M059J (cell line): ENCODE measurements at places on chromosomes 16 and 17.
A peak's percentile ranks its signal among the peaks of the same experiment; 100 is the strongest.

DNA sequence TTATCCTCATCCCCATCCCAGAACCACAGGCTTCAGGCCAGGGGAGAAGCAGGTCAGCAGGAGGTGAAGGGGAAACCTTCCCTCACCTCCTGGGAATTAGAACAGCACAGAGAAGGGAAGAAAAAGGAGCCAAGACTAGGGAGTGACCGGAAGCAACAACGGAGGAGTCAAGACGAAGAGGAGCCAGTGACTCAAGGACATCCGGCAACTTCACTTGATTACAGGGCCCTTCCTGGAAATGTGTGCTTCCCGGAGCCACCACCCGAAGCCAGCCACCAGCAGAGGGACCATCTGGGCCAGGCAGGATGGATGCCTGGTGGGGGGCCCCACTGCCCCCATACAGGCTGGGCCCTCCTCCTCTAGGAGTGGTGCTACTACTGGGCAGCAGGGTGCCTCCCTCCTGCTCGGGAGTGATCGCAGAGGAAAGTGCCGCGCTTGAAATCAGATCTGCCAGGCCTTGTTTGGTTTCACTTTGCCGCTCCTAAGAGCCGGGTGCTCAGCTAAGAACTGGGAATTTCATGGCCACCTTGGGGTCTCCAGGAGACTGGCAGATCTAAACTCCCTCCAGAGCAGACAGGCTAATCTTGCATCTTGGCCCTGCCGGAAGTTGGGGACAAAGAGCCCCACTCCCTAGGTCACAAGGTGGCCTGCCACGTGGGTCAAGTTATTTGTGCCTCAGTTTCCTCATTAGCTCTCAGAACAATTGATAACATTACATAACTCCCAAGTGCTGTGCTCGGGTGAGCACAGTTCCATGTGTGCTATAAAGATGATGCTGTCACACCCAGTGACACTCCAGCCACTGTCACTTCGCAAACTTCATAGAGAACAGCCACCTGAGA is 6.6 kb downstream of the CDC42EP4 start:
- DNase-seq = peak; percentile 70

- no peak for DNase-seq
Observed at GRCh38 chr17:29613352-29613837, 9.3 kb downstream of the CORO6 start.

DNA sequence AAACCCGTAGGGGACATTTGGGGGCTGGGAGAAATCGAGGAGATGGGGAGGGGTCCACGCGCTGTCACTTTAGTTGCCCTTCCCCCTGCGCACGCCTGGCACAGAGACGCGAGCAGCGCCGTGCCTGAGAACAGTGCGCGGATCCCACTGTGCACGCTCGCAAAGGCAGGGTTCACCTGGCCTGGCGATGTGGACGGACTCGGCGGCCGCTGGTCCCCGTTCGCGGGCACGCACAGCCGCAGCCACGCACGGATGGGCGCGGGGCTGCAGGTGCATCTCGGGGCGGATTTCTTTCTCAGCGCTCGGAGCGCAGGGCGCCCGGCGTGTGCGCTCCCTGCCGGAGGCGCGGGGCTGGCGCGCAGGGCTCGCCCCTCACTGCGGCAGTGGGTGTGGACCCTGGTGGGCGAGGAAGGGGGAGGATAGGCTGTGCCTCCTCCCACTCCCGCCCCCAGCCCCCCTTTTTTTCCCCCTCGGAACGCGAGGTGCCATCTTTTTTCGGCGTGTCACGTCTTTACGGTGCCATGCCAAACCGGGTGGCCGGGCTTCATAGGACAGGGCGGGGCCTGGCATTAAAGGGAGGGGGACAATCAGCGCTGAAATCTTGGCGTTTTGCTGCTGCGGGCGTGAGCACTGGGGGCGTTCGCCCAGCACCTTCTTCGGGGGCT is 1.1 kb downstream of the MAPT start:
- no peak for DNase-seq

DNA sequence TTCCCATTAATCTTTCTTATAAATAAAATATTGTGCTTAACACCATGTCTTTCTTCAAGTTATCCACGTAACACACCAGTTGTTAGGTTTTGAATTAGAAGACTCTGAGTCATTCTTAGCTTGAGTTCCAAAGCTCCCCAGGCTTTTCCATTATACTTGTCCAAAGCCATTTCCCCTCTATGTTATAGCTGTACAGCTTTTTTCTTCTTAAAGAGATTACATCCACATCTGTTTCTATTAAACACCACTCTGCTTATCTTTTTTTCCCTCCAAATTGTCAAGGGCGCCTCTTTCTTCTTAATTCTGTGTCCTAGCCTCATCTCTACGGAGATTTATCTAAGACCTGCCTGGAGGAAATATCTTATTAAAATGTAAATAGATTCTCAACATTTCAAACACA is 139.4 kb upstream of the CPHXL start:
- DNase-seq = no peak

DNA sequence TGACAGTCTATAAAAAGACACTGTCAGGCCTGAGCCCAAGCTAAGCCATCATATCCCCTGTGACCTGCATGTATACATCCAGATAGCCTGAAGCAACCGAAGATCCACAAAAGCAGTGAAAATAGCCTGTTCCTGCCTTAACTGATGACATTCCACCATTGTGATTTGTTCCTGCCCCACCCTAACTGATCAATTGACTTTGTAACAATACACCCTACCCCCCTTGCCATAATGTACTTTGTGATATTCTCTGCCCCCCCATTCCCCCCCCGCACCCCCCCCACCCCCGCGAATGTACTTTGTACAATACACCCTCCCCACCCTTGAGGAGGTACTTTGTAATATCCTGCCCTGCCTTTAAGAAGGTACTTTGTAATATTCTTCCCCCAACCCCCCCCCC is 82.2 kb upstream of the MED13 start:
- DNase-seq = no peak

- DNase-seq = no peak
Observed at GRCh38 chr16:4327386-4328045, 11.6 kb downstream of the GLIS2 start.

- DNase-seq = no peak
Observed at GRCh38 chr17:2357931-2358434, 20.7 kb downstream of the SGSM2 start.

DNA sequence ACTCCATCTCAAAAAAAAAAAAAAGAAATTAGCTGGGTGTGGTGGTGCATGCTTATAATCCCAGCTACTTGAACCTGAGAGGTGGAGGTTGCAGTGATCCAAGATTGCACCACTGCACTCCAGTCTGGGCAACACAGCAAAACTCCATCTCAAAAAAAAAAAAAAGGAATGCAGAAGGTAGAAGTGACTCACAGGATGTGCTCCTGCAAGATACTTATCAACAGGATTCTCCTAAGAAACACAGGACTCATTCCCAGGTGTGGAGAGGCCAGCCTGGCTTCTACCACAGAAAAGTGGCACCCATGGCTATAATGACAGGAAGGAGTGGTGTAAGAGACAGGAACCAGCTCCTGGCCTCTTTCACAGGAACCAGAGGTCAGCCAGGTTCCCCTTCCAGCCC is 13.8 kb downstream of the ELMO3 start:
- DNase-seq = peak; percentile 73

DNA sequence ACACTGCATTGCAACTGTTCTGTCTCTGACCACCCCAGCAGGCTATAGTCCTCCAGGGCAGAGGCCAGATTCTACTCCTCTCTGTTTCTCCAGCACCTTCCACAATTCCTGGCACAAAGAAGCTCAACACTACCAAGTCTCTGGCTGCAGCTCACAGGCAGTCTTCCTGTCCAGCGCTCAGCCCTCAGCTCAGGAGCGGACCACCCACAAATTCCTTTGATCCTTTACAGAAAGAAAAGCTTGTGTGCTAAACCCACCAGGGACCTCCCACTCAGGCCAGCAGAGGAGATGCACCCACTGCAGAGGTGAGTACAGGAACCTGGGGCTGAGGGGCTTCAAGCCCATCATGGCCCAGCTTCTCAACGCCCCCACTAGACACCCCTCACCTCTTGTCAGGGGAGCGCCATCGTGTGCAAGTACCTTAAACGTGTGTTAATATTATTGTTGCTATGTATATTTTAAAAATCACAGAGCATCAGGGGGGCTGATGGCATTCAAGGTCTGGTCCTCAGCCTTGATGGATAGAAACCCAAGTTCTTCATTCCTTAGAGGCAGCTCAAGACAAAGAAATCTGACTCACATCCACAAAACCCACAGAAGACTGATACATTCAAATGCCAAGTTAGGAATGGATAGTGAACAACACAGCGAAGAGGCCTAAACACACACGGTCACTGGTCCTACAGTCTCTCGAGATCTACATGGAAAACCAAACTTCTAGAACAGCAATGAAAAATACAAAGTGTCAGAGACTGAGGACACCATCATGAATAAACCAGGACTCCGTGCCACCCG is 8.4 kb downstream of the HSDL1 start:
- DNase-seq = no peak

GRCh38 chr17:81993729-81994592 is 16.5 kb downstream of the ASPSCR1 start:
- DNase-seq = no peak

GRCh38 chr17:31416503-31416923 is 25.0 kb downstream of the RAB11FIP4 start:
- DNase-seq = no peak

DNA sequence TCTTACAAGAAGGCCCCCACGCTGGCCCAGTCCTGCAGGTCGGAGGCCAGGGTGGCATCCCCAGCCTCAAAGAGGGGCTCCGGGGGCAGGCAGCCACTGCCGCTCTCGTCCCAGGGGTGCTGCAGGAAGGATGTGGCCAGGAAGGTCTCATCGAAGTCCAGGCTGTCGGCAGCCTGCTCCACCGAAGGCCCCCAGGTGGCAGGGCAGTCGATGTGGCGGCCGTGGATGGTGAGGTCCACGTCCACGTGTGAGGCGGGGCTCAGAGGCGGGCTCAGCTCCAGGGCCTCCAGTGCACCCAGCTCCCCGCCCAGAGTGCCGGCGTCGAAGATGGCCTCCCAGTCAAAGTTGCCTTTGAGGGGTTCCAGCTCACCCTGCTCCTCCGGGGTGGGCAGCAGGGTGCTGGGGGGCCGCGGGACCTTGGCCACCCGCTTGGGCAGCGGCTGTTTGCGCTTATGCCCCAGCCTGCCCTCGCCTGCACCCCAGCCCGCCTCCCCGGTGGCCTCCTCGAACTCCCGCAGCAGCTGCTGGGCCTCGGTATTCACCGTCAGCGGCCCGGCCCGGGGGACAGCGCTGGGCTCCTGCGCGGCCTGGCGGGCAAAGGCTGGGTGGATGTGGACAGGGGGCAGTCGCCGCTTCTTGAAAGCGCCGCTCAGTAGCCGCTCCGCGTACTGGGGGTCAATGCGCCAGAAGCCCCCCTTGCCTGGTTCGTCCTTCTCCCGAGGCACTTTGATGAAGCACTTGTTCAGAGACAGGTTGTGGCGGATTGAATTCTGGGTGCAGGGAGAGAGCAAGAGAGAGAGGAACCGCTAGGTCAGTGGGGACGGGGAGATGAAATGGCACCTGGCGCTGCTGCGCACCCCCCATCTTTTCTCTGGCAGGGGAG is 3.5 kb downstream of the FOXJ1 start:
- no peak for DNase-seq

GRCh38 chr16:23694644-23695373 is 16.1 kb downstream of the PLK1 start:
- DNase-seq = no peak

DNA sequence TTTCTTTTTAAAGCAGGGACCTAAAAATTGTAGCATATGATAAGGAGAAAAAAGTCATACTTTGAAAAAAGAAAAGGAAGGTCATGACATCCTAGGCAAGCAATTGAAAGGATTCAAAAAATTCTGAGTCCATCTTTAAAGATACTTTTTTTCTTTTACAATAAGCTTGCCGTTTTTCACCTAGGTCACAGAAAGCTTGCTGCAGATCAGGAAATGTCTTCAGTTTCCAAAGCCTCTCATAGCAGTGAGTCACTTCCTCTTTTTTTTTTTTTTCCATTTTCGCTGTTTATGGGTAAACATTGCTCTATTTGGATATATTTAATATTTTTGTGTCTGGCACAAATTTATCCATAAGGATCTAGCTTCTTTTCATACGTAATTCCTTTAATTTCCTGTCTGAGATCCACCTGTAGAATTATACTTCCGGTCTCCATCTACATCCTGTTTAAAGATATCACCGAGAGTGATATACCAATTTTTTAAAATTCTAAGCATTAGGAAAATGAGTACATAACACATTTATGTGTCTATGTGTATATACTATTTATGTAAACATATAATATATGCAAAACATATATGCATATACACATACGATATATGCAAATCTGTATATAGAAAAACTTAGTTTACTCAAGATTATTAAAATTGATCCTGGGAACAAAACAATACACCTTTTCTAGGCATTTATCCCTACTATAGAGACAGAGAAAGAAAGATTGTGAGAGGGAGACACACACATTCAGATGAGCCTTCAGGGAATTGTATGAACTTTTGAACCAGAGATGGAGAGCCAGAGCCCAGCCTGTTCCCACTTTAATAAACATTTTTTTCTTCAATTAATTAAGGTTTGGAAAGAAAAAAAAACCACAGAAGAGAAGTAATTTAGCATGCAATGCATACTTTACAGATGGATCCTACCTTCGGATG is 134.4 kb downstream of the SKAP1 start:
- DNase-seq = peak; percentile 53

GRCh38 chr17:45702666-45703266 is 81.4 kb upstream of the CRHR1 start:
- DNase-seq = no peak

DNA sequence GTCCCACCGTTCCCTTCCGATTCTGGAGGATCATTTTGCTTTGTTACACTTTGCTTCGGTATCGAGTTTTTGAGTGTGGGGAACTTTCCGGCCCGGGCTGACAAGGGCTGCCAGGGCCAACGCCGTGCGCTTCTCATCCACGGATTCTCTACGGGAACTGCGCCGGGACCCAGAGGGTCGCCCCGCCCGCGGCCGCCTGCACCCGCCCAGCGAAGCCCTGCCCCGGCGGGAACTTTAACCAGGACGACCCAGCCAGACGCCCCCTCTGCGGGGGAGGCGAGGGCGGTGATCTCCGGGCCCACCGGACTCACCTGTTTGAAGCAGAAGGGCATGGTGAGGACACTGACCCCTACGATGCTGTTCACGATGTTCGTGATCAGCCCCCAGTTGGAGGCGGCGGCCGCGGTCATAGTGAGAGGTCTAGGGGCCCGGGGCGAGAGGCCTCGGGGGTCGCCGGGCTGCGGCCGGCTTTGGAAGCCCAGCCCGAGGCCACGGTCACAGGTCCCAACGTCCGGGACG is 536 bp downstream of the SLC38A10 start:
- DNase-seq = peak; percentile 9

GRCh38 chr17:46195939-46196716 is 2.9 kb upstream of the KANSL1 start:
- peak; percentile 51 for DNase-seq
